Activated CD4-positive, alpha-beta T cell treated with anti-CD3 and anti-CD28 coated beads for 24 hours (primary cell): ENCODE measurements at places on chromosomes 4 and X.

- no peak for DNase-seq
Observed at GRCh38 chrX:103063191-103063845, 653 bp downstream of the BEX1 start.

- no peak for DNase-seq
Observed at GRCh38 chrX:48890934-48891401, 6.6 kb downstream of the TIMM17B start.

GRCh38 chrX:38654302-38654701 lies 93.0 kb downstream of the TSPAN7 start:
- DNase-seq = no peak

DNA sequence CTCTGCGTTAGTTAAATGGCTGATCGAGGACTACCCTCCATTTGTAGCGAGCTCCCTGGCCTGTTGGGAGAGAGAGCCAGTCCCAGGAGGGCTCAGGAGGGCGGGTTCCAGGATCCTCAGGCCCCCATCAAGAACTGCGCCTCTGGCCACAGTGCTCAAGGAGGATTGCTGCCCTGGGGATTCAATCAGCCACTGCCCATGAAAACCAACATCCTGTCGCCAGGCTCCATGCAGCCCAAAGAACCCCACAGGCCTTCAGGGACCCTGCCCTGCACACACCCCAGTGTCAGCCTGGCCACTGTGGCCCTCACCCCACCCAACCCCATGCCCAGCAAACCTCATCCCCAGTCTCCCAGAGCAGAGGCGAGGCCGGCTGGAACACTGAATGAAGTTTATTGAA lies 4.3 kb downstream of the PNMA6F start:
- no peak for DNase-seq

DNA sequence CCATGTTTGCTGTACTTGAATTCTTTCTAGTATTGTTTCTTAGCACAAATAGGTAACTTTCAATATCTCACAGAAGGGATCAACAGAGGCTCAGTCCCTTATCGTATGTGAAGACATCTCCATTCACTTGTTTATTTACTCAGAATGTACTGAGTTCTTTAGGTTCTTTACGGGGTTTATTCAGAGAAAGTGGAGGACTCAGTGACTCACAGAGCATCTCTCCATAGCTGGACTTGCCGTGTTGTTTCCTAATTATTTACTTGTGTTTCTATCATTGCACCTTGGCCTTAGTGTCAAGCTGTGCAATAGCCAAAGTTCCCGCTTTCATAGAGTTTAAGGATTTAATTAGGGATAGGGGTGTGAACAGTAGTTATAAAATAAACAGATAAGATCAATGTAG lies 57.1 kb downstream of the RHOH start:
- no peak for DNase-seq

GRCh38 chr4:179398414-179398813 lies 1956.2 kb upstream of the AGA start:
- DNase-seq = no peak

- no peak for DNase-seq
Observed at GRCh38 chr4:157012781-157013180, 41.2 kb upstream of the PDGFC start.

GRCh38 chr4:106898621-106899230 lies 137.4 kb downstream of the DKK2 start:
- no peak for DNase-seq

DNA sequence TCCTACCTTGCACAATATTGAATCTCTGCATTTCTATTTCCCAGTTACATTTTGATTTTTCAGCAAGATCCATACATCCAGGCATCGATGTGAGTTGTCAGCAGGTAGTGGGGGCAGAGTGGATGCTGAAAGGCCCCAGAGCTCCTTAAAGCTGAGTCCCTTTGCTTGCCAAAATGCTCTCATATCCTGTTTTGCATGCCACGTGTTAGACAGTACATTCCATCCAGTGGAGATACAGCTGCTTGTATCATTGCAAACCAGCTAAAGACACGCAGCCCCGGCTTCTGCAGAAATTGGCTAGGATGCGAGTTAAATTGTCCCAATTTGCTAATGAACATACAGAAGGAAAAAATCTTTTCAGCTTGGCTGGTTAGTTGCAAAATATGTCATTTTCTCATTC lies 179.6 kb upstream of the MXRA5 start:
- DNase-seq = no peak

- no peak for DNase-seq
Observed at GRCh38 chr4:181007751-181008150, 1235.5 kb upstream of the TENM3 start.

GRCh38 chr4:17066972-17067371 lies 168.5 kb upstream of the LDB2 start:
- DNase-seq = no peak

DNA sequence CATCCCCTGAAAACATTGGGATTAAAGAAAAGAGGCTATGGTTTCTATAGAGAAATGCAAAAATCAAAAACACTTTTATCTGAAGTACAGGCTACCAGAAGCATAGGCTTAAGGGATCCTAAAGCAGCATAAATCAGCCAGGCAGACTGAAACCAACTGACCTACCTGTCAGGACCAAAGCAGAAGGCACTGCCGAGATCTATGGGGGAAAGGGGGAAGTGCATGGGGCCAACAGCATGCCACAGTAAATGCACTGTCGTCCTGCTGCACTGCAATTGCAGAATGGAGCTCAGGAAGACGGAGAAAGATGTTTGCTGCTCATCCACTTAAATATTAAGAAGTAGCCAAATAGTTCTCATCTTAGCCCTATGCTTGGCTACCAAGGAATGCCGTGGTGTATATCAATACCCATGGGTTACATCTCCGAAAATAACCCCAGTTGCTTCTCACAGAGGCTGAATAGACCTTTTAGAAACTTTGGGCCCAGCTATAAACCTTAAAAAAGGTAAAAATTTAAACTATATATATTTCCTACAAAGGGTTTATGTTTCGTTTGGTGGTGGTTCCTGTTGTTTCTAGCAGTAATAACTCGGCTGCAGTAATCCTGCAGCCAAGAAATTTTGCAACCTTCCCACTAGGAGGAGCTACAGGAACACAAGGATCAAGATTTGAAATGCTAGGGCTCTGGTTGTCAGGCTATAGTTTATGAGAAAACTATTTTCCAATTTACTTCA lies 312.2 kb upstream of the DIAPH2 start:
- no peak for DNase-seq

- DNase-seq = no peak
Observed at GRCh38 chrX:40008791-40009461, 88.8 kb downstream of the BCOR start.

DNA sequence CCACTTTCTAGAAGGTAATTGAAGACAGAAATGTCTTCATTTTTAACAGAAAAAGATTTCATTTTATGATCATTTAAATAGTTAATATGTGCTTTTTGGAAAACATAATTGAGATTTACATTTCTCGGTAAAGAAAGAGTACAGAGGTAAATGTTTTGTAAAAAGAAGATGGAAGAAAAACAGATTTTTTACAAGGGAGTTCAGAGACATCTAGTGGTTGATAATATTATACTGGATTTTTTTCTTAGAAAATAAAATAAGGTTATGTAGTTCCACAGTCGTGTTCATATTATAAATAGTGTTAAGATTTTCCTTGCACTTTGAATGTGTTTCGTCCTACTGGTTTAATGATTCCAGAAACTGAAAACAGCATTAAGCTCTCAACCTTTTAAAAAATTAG lies 60.6 kb downstream of the SMARCA1 start:
- DNase-seq = no peak

- DNase-seq = no peak
Observed at GRCh38 chr4:78799551-78800495, 23.7 kb downstream of the BMP2K start.

DNA sequence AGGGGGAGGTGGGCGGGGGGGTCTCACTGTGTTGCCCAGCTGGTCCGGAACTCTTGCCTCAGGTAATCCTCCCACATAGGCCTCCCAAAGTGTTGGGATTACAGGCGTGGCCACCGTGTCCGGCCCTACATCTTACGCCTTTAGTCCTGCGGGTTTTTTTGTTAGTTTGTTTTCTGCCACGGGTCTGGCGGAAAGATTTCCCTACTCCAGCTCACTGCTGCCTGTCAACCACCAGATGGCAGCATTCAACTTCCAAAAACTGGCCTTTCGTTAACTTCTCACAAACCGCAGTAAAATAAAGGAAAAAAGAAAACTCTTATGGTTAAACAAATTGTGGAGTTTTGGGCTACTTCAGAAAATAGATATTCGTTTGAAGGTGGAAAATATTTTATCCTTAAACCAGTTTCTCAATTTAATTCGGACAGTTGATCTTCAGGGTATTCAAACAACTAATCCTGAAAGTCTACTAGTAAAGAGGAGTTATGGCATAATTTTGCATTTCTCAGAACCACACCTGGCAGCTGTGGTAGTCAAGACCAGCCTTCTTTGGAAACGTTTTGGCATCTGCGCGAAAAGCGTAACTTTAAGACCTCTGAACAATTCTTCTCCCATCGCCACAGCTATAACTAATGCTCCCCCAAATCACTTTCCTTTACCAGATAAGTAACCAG lies 41.1 kb downstream of the LUZP4 start:
- DNase-seq = peak; percentile 7

DNA sequence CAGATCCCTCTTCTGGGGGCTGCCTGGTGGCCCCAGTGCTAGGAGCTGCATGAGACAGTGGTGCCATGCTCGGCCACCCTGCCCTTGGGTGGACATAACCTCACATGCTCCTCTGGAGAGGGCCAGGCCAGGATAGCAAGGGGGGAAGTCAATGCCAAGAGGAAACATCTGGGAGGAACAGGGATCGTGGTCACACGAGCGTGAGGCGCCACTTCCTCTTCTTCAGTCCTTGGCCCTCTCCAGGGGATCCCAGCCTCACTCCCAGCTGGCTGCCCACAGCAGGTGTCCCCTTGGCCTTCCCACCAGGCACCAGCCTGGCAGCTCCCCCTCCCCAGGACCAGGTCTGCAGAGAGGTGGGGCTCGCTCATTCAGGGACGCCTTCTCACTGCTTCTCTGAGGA lies 28.6 kb downstream of the TBC1D14 start:
- DNase-seq = no peak

- DNase-seq = no peak
Observed at GRCh38 chr4:41575665-41576064, 37.7 kb downstream of the LIMCH1 start.

DNA sequence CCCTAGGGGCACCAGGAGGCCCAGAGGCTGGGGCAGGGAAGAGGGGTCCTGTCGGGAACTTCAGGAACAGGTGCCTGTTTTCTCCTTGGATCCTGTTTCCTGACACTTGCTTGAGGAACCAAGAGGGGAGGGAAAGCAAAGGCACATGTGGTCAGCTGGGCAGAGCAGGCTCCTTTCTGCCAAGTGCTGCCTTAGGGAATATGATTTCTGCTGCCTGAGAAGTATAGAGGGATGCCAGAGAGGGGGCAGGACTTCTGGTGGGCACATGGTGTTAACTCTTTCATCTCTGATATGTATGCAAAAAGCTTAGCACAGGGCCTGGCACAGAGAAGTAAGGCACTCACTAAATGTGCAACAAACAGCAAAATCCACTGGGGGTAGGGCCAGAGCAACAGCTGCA lies 51.2 kb upstream of the PJA1 start:
- no peak for DNase-seq

DNA sequence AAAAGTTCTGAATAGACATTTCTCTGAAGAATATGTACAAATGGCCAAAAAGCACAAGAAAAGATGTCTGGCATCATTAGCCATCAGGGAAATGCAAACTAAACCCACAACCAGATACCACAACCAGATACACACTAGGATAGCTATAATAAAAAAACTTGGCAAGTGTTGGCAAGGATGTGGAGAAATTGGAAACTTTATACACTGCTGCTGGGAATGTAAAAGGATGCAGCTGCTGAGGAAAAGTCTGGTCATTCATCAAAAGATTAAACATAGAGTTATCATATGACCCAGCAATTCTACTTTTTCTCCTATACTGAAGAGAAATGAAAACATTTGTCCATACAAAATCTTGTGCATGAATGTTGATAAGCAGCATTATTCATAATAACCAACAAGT lies 92.3 kb downstream of the UCHL1 start:
- no peak for DNase-seq

DNA sequence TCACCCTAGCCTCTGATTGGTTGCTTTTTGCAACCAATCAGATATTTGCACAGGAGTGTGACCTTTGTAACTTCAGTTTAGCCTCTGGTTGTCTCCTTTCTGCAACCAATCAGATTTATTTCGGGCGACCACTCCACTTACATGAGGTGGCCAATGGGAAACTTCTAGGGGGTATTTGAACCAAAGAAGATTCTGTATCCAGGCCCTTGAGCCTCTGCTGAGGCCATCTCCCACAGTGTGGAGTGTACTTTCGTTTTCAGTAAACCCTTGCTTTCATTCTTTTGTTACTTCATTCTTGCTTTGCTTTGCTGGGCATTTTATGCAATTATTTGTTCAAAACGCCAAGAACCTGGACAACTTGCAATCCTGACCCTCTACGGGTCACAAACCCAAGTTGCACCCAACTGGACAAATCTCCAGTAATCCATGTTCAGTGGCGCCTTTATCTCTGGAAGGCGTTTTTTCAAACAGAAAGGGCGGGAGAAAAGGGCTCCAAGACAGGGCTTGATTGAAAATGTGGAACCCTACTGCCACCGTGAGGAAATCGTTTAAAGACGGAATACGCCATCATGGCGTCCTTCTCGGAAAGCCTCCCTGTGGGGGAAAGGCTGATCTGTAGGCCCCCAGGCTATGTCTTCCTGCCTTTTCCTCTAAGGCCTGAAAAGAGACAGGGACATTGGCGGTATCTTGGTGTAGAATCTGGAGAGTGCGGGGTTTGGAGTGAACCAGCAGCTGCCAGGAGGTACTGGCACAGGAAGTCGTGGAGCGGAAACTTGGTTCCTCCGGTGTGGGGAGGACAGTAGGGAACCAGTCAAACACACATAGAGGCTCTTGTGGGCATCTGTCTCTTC lies 184.6 kb downstream of the OR13H1 start:
- no peak for DNase-seq

DNA sequence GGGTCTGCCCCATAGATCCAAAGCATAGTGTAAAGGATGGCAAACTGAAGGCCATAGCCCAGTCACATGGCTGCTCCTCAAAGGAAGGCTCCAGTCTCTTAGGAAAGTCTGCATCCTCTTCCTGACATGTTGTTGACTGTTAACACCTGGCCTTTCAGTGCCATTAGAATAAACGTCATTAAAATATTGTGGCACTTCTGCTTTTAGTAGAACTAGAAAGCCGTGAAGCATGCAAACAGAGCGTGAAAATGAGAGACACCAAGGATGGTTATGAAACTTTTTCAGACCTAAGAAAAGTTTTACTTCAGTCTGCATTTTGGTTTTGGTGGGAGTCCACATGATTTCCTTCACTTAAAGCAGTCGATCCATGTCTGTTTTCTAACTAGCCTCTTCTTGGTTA lies 41.1 kb upstream of the AFF2 start:
- no peak for DNase-seq

GRCh38 chrX:10524578-10524977 lies 95.8 kb downstream of the MID1 start:
- no peak for DNase-seq

- DNase-seq = no peak
Observed at GRCh38 chr4:164177153-164177552, 576.8 kb upstream of the SMIM31 start.

DNA sequence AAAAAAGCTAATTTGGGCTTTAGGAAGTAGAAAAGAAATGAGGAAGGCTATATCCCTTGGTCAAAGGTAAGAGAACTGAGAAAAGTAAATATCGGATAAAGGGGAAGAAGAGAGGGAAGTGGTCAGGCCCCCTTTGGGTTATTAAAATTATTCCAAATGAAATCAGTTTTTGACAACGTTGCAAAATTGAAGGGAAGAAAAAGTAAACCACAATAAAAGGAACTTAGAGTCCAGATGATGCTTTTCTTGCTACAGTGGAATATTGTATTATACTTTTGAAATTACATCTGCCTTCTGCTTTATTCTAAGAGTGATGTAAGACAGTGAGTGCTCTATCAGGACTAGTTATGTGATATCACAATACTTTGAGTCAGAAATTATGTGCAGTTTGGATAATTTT lies 59.4 kb upstream of the RBPJ start:
- no peak for DNase-seq
